ENCODE measurements at places on chromosomes 16 and 17.

- no peak for DNase-seq
Measured at GRCh38 chr16:78196502-78196901, 97.0 kb downstream of the WWOX start.

DNA sequence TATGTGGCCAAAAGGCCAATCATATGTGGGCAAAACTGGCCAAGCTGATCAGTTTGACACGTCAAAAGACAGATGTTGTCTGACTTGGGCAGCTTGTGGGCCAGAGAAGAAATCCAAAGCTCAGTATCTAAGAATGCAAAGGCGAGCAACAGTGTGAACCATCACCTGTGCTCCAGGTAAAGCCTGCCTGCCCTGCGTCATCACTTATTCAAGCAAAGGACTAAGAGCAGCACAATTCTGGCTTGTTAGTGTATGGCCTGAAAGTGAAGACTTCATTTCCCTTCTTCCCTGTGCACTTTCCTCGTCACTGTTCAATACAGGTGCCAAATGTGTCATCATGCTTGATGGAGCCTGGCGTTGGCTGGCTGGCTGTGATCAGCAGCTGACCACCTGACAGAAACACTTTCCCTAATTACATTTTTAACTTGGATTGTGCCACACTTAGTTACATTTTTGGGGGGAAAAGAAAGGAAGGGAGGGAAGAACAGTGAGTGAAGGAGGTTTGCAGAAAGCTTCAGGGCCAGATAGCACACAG lies 4.7 kb downstream of the FAM20A start:
- DNase-seq = no peak

DNA sequence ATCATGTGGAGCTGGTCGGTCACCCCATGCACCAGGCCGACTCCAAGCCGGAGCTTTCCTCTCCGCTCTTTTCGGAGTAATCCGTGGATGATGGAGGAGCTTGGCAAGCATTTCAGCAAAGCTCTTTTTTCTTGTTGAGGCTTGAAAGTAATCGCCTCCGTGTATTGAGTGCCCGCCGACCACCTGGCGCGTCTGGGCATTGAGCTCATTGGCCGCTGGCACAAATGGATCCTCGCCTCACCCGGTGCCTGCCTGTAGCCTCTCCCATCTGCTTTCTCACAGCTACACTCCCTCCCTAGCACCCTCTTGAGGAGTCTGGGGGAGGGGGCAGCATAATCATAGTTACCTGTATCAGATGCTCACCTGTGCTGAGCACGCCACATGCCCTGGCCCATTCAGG lies 148.9 kb downstream of the CMIP start:
- no peak for DNase-seq

- no peak for DNase-seq
Measured at GRCh38 chr16:64144617-64145016, 977.2 kb downstream of the CDH11 start.

GRCh38 chr16:75217389-75217851 lies 1.4 kb upstream of the CTRB1 start:
- no peak for DNase-seq

DNA sequence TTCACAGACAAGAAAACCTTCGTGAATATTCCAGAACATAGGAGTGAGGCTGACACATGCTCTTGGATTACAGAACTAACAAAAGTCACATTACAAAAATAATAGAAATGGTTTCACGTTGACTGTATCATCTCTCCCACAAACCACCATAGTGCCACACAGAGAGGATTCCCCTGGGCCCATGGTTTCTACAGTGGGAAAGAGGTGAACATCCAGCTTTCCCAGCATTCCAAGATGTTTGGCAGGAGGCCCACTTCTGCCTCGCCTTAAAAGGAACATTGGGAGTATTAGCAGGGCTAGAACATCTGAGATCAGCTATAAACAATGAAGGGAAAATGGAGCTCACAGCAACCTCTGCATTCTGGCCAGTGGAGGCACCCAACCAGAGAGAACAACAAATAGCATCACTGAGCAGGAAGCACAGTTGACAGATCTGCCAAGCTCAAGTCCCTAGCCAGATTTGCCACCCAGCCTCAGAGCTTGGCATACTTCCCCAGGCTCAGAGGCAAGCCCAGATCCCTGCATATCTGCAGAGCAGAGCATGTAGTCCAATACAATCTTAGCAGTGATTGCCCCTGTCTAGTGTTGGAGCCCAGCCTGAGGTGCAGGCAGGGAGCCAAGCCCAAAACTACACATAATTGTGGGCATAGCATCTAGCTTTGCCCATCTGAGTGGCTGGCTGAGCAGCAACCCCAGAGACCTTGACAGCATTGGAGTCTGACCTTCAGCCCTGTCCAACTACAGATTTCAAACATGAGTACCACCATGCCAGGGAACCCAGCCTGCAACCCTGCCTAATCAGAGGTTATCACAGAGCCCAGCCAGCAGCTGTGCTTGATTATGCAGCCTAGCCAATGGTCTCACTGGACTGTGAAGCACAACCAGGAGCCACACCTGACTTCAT lies 260.4 kb downstream of the CEP112 start:
- no peak for DNase-seq

GRCh38 chr17:21021208-21021803 lies 21.5 kb downstream of the USP22 start:
- no peak for DNase-seq

- DNase-seq = no peak
Measured at GRCh38 chr16:19307587-19308241, 22.2 kb downstream of the CLEC19A start.

GRCh38 chr16:10921536-10922327 lies 20.5 kb downstream of the DEXI start:
- no peak for DNase-seq

- DNase-seq = no peak
Measured at GRCh38 chr16:79329967-79330366, 270.6 kb downstream of the MAF start.

DNA sequence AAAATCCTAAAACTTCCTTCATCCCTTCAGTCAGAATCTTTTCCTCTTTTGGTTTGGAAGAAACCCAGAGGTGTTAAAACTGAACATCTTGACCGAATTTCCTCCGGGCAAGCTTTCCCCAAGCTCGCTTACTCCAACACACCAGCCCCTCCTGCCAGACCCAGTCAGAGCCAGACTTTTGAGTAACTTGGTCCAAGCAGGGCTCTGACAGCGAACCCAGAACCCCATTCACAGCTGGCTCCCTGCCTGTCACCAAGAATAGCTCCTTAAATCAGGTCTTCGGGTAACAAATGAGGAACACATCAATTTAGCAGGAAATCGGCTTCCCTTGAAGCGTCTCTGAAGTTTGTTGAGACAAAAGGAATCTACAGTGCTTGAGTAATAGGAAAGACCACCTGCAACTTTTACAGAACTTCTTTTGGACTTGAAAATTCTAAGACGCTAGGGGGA lies 27.3 kb downstream of the GAS7 start:
- DNase-seq = no peak

- no peak for DNase-seq
Measured at GRCh38 chr17:10120109-10120485, 78.3 kb downstream of the GAS7 start.

- DNase-seq = no peak
Measured at GRCh38 chr17:67519801-67520251, 142.7 kb downstream of the PITPNC1 start.

DNA sequence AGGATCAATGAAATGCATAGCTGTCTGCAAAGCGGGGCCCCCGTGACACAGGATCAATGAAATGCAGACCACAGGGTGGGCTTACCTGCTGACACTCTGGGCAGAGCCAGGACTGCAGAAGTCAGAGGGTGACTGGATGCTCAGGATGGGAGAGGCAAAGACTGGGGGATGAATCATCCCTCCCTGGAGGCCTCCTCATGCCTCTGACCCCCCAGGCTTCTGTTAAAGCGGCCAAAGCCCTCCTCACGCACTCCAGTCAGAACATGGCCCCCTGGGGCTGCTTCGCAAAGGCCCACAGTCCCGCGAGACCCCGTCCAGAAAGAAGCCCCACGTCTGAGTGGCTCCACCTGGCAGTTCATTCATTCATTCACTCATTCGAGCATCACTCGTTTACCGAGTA lies 38.4 kb upstream of the FOXF1 start:
- no peak for DNase-seq

DNA sequence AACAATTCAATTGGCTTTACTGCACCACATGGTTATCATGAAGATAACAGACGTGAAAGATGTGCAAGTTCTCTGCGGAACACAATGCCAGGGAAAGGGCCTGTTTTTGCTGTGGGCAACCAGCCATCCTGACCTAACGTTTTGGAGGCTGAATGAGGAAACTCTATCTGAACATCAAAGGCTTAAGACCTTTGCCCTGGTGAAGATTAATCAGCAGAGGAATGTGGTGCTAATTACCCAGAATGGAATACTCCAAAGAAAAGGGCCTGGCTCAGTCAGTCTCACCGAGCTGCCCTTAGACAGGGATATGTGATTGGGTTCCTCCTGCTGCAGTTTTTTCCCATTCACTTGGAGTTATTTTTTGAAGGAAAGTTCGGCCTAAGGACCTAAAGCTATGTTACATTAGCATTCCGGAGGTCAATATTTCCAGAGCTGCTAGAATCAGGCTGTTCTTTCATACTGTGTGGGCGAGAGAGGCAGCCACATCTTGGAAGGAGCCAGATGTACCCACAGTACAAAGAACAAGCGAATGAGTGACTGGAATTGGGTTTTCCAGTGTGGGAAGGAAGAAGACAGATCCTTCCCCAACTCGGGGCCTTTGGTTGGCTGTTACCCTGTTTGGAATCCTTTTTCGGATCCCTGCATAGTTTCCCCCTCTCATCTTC lies 15.5 kb downstream of the ASIC2 start:
- DNase-seq = no peak
